ENCODE measurements at places on chromosomes 4 and X.

- DNase-seq: no peak
These were observed 49.0 kb upstream of the HOPX start for GRCh38 chr4:56730097-56730496.

DNA sequence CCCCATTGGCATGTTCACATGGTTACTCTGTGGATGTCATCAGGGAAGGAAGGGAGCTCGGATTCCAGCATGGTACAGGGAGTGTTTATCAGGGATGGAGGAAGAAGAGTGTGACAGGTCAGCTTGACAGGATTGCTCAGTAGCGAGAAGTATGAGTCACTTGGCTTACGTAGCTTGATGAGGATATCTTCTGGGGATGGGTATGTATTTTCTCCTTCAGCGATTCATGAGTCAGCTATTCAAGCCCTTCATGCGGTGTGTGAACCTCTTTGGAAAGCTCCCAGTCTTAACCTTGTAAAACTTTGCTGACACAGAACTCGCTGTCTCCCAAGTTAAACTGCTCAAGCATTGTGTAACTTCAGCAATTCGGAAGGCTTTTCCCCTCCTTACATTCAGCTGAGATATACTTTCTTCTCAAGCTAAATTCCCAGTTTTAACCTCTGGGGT, 275.4 kb downstream of the ARHGAP10 start:
- no peak for DNase-seq

GRCh38 chrX:4638036-4638435, 924.6 kb upstream of the PRKX start:
- no peak for DNase-seq

GRCh38 chr4:67320645-67321044, 224.7 kb downstream of the CENPC start:
- no peak for DNase-seq

- DNase-seq: no peak
These were observed 132.9 kb downstream of the STIM2 start for GRCh38 chr4:26993539-26993938.

DNA sequence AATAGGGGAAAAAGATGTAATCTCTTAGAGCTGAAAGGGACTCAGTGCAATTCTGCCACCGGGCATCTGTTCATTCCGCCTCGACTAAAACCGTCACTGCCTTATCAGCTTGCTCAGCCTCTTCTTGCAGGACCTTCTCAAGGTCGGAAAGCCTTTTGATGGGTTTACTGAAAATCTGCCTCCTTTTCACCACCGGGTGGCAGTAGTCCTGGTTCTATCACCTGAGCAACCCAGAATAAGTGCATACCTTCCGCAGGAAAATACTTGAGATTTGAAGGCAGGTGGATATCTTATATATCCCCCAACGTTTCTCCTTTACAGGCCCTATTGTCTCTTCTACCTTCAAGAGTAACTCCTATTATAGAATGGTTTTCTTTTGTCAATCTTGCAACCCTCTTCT, 103.4 kb upstream of the PAK3 start:
- DNase-seq: no peak

GRCh38 chr4:76486588-76487276, 51.7 kb downstream of the SHROOM3 start:
- no peak for DNase-seq

DNA sequence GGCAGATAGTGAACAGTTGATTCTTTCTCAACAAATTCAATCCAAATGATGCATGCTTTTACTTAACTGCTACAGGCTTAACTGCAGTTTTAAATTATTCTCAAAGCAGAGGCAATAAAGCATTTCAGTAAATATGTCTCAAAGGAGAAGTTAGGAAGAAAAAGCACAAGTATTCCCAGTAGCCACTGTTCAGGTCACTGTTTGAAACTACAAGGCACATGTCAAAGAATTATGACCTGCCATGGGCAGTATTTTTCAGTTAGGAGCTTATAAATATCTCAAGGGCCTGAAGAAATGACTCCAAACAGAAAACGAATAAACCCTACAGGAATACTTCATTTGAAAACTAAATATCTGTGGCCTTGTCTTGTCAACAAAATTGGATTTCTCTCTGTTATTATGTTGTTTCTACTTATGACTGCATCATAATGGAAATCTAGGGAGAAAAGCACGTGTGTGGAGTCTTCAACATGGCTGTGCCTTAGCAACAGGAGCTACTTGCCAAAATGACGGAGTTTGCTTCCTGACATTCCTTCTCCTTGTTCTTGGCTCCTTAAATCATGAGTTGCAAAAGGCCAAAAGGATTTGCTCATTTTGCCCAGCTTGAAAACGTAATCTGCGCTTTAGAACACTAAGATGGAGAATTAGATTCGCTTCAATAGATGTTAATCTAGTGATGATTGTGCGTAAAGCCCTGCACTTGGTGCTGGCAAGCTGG, 67.6 kb upstream of the GPR101 start:
- no peak for DNase-seq

DNA sequence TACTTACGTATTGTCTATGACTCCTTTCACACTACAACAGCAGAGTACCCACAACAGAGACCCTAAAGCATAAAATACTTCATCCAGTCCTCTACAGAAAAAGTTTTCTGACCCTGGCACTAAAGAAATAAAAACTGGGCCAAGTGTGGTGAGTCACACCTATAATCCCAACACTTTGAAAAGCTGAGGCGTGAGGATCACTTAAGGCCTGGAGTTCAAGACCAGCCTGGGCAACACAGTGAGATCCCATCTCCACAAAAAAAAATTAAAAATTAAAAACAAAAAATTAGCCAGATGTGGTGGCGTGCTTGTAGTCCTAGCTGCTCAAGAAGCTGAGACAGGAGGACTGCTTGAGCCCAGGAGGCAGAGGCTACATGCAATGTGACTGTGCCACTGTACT, 66.9 kb downstream of the WDFY3 start:
- no peak for DNase-seq

GRCh38 chrX:100445593-100445992, 35.5 kb upstream of the PCDH19 start:
- DNase-seq: no peak

DNA sequence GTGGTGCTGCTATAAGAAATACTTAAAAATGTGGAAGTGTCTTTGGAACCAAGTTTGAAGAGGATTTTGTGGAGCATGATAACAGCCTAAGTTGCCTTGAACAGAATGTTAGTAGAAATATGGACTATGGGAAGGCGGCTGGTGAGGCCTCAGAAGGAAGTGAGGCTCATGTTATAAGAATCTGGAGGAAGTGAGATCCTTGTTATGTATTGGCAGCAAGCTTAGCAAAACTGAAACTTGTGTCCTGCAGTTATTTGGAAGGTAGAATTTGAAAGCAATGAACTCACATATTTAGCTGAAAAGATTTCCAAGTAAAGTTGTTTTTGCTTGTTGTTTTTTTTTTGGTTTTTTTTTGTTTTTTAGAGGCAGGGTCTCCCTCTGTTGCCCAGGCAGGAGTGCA, 13.6 kb upstream of the MED14 start:
- no peak for DNase-seq

GRCh38 chrX:3145716-3146115, 104.4 kb downstream of the ARSF start:
- DNase-seq: no peak

- DNase-seq: no peak
These were observed 13.0 kb downstream of the DKC1 start for GRCh38 chrX:154775419-154776349.
